ENCODE measurements at places on chromosomes 13 and 19.

DNA sequence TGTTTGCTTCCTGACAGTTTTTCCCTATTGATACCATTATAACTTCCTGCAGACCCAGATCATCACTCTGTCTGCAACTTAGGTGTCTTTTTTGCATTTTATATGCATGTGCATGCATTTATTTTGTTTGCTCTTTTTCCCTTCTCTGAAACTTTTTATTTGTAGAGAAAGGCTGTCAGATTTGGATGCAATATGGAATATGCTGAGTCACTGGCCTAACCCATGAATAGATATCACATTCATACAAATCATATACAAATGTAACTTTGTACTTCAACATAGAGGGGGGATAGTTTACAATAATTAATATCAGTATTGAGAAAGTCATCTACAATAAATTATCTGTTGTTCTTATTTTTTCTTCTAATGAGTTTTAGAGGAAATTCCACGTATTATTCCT lies 1465.0 kb downstream of the EFNB2 start:
- DNase-seq, result no peak

DNA sequence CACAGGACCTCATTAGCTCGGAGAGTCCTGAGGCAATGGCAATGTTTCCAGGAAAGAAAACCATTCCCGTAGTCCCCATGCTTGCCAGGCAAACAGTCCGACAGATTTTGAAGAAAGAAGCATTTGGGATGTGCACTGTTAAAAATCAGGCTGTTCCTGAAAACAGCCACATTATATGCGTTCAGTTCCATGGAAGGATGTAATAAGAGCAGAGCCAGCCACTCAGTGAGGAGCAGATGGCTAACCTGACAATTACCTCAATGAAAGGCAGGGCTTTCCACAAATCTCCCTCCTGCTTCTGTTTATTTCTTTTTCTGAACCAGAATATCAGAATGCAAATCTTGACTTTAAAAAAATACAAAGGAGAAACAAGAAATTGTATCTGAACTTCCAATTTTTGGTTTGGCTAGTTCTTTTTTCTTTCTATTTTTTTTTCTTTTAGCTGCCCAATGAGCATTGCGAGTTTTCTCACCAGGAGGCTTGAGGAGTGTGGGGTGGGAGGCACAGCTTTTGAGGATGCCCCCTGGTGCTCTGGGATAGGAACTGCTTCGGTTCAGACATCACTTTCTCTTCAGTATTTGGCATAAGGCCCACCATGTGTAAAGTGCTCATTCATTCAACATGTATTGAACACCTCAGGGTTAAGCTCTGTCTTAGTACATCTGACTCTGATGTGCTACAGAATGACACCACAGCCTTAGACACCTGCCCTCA lies 124.2 kb downstream of the TBC1D4 start:
- peak; percentile 3 for DNase-seq

DNA sequence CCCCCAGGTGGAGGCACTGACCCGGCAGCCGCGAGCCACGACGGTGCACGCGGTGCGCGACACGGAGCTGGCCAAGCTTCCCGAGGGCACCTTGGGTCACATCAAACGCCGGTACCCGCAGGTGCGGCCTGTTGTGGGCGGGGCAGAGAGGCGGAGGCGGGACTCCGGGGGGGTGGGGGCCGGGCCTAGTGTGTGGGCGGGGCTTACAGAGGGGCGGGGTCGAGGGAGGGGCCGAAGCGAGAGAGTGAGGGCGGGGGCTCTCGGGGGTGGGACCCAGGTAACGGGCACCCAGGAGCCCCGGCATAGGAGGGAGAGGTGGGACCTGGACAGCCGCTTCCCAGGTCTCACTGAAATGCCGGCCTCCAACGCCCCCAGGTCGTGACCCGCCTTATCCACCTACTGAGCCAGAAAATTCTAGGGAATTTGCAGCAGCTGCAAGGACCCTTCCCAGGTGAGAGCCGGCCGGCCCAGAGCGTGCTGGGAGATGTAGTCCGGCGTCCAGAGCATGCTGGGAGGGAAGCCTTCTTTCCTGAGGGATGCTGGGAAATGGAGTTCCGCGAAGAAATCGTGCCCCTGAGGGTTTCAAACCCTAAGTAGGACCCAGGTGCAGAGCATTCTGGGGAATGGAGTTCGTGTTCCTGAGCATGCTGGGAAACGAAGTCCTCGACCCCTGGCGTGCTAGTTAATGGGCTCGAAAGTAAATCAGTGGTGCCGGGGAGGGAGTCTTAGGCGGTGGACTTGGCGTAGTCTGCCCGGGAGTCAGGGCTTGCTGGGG lies 15.7 kb downstream of the PNPLA6 start:
- DNase-seq, result no peak

DNA sequence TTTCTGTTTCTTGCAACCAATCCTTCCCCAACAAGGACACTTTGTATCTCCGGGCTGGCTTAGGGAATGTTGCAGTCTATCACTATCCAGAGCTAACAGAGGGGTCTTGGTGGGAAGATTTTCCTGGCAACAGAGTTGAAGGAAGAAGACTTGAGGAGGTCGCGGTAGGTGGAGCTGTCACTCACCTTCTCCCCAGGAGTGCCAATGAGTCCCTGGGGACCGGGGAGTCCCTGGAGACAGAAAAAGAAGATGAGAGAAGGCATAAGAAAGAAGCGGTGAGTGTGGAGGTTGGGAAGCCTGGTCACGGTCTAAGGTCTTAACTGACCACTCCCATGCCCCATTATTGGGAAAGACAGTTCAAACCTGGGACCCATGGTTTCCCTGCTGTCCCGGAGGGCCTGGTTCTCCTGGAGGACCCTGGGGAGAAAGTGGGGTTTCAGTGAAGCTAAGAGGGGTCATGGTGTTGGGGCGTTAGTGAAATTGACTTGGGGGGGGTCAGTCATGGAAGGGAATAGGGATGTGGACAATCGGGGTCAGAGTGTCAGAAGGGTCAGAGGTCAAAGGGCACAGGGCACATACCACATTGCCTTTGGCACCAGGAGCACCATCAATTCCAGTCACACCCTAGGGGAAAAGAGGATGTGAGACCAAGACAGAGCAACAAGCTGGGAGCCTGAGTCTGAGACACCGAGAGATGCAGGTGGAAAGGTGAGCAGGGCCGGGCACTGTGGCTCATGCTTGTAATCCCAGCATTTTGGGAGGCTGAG lies 18.7 kb downstream of the COL5A3 start:
- DNase-seq, result no peak

- no peak for DNase-seq
Measured at GRCh38 chr13:112972867-112973576, 4.0 kb downstream of the MCF2L start.

DNA sequence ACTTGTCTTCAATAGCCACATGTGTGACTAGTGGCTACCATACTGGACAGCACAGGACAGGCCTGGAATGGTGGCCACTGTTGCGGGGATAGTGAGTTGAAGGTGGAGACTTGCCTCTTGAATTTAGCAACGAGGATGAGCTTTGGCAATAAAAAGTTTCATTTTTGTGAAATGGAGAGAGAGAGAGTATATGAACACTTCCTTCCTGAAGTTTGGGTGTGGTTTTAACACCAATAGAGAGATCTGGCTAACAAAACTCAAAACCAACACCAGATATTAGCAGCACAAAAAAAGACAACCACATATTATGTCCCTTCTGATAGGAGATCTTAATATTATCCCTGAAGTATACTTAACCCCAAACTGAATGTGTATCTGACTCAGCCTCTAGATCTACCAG lies 6.3 kb upstream of the LRFN3 start:
- DNase-seq, result no peak

DNA sequence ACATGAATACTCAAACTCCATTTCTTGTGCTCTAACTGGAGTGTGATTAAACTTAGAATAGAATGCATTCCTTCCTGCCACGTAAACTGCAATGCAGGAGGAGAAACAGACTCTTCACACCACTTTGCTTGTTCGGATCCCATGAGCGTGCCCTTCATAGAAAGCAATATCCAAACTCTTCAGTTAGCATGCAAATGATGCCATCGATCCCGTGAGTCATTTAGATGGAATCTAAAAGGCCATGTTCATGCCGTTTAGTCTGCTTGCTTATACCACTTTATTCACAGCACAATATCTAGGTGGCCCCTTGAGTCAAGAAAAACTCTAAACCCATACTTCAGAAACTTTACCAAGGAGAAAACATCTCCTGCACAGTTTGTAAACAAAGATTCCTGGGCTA lies 225.8 kb downstream of the OXGR1 start:
- no peak for DNase-seq

DNA sequence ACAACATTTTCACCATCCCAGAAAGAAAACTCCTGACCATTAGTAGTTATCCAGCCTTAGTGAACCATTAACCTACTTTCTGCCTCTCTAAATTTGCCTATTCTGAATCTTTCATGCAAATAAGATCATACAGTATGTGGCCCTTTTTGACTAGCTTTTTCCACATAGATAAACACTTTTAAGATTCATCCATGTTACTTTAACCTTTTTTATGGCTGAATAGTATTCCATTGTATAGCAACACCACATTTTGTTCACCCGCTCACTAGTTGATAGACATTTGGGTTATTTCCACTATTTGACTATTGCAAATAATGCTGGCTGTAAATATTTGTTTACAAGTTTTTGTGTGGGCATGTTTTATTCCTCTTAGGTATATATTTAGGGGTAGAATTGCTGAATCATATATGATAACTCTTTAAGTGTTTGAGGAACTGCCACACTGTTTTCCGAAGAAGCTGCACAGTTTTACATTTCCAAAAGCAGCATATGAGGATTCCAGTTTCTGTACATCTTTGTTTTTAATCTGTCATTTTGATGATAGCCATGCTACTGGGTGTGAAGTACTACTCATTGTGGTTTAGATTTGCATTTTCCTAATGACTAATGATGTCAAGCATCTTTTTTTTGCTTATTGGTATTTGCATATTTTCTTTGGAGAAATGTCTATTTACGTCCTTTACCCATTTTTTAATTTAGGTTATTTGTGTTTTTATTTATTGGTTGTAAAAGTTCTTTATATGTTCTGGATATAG lies 17.1 kb downstream of the COG6 start:
- no peak for DNase-seq

GRCh38 chr19:50796128-50796633 lies 6.0 kb downstream of the ACP4 start:
- no peak for DNase-seq

DNA sequence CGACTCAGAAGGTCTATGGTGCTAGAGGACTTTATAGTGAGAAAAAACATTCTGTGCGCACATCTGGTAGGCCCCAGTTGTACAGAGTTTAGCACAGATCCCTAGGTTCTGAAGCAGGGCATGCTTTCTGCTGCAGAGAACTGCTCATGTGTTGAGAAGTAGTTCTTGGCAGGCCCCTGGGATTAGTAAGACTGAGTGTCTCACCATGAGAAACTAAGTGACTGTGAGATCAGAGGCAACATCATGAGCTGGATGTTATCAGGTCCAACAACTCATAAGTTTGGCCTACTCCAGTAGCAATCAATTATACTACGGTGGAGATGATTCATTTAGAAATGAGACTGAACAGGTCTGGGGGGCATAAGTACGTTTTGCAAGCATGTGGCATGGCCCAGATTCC lies 507.4 kb upstream of the KLF12 start:
- no peak for DNase-seq

GRCh38 chr13:30178976-30179375 lies 128.4 kb downstream of the KATNAL1 start:
- no peak for DNase-seq

GRCh38 chr13:50421473-50422130 lies 406.4 kb downstream of the KCNRG start:
- DNase-seq, result no peak
